ENCODE measurements at places on chromosomes 4 and X.
A peak's percentile ranks its signal among the peaks of the same experiment; 100 is the strongest.

DNA sequence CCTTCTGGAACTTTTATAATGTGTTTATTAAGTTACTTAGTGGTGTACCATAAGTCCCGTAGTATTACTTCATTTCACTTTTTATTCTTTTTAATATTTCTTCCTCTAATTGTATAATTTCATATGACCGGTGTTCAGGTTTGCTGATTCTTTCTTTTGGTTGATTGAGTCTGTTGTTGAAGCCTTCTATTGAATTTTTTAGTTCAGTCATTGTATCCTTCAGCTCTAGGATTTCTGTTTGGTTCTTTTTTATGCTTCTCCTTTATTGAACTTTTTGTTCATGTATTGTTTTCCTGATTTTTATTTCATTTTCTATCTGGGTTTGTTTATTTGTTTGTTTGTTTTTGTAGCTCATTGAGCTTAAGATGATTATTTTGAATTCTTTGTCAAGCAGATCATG, 8.8 kb downstream of the CEP44 start:
- no peak for DNase-seq

GRCh38 chr4:33090910-33091309, 2370.7 kb downstream of the PCDH7 start:
- DNase-seq: no peak

GRCh38 chrX:126723881-126724280, 95.6 kb upstream of the PRR32 start:
- no peak for DNase-seq

GRCh38 chr4:140863197-140863596, 107.0 kb upstream of the TBC1D9 start:
- DNase-seq: no peak

GRCh38 chr4:53855581-53856250, 208.7 kb downstream of the CHIC2 start:
- DNase-seq: peak; percentile 58

DNA sequence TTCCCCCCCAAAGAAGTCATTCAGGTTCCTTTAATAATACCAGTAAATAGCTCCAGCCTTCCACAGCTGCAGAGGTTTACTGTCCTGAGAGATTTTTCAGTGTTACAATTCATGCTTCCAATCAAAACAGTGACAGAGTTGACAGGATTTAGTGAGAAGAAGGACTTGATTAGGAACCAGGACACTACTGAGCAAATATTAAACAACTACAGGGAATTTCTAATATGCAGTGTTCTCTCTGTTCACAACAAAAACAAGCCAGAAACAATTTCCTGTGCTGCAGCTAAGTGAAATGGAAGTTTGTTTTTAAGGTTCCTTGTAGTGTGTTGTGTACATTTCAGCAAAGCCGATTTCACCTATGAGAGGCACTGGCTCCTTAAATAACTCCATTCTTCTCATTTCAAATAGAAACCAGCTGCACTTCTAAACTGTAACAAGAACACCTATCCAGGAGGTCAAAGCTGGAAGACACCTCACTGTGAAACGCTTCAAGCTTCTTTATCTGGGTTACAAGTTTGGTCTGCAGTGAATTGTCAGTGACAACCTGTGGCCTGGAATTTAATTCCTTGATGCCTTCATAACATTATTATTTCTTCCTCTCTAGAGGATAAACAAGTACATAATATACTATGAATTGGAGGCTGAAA, 149.3 kb downstream of the RASL11B start:
- no peak for DNase-seq

DNA sequence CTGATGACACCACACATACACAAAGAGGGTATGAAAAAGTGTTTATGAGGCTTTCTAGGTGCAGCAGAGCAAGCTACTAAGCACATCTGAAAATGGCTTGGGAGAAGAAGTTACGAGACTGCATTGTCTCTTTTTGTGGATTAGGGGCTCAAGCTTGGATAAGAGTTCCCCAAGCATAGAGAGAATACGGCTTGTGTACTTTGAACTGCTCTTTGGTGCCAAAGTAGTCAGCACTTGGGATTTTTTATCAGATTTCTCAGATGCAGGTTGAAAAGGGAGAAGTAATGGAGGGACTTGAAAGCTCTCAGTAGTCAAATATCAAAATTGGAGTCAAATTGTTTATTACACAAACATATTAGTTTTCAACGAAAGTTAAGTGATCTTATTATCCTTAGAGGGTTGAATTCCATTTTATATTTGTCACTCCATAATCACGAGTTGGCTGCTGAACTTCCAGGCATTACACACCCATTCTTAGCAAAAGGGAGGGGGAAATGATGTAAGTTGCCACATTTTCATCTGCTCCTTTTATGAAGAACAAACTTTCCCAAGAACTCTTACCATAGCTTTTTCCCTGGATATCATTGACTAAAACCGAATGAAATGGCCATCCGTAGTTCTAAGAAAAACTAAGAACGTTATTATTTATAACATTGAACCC, 1904.9 kb downstream of the PCDH7 start:
- no peak for DNase-seq

- no peak for DNase-seq
These were observed 23.0 kb upstream of the N4BP2 start for GRCh38 chr4:40033613-40034012.

DNA sequence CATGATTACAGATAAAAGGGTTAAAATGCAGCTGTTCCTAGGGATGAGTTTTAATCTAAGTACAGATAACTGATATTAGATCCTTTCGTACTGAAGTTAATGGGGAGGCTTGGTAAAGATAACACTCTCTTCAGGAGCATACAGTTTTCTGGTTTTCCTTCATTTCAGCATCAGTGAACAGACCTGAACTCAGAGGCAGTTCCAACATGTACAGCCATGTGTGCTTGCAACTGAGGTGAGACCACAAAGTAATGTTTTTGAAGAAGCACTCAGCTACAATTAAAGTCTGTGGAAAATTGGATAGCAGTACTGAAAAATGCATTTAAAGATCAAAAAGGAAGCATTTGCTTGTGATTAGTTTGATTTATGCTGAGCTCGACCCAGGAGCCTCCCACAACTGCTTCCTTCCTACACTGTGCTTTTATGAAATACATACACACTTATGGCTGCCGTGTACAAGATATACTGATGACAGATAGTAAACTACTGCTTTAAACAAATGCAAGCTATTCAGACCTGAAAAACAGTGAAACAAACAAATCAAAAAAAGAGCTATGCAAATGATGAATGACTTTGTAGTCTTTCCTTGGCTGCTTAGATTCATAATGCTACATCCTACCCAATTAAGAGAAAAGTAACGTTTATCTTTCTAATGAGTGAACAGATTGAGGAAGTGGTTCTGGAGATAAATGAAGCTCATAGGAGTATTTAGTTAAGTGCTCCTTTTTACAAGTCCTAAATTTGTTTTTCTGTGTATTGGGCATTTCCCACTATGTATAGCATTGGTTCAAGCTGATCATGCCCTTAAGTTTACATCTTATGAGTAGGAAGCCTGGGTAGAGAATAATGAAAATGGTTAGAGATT, 68.4 kb downstream of the PDLIM5 start:
- DNase-seq: no peak

- peak; percentile 6 for DNase-seq
These were observed 2.4 kb upstream of the NBDY start for GRCh38 chrX:56726605-56727004.

- no peak for DNase-seq
These were observed 1.5 kb downstream of the COX18 start for GRCh38 chr4:73067971-73068394.

- DNase-seq: no peak
These were observed 47.7 kb downstream of the SPRY1 start for GRCh38 chr4:123444290-123444731.

GRCh38 chrX:112085149-112085548, 2.6 kb upstream of the TRPC5 start:
- DNase-seq: no peak

GRCh38 chr4:185209031-185209851, at the start of gene SNX25:
TSS of gene SNX25 (plus strand) at chr4:185209598. CDS start at chr4:185209827, 229 bp downstream.
- no peak for DNase-seq

DNA sequence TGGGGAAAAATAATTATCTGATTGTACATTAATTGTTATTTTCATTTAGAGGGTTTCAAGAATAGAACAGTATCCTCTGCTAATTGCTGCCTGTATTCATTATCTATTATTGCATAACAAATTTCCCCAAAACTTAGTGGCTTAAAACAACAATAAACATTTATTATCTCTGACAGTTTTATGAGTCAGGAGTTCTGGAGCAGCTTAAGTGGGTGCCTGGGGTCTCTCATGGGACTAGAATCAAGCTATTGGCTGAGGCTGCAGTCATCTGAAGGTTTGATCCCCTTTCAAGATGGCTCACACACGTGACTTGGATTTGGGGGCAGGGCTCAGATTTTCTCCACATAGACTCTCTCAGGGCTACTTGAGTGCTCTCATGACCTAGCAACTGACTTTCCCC, 98.1 kb upstream of the JADE1 start:
- no peak for DNase-seq

DNA sequence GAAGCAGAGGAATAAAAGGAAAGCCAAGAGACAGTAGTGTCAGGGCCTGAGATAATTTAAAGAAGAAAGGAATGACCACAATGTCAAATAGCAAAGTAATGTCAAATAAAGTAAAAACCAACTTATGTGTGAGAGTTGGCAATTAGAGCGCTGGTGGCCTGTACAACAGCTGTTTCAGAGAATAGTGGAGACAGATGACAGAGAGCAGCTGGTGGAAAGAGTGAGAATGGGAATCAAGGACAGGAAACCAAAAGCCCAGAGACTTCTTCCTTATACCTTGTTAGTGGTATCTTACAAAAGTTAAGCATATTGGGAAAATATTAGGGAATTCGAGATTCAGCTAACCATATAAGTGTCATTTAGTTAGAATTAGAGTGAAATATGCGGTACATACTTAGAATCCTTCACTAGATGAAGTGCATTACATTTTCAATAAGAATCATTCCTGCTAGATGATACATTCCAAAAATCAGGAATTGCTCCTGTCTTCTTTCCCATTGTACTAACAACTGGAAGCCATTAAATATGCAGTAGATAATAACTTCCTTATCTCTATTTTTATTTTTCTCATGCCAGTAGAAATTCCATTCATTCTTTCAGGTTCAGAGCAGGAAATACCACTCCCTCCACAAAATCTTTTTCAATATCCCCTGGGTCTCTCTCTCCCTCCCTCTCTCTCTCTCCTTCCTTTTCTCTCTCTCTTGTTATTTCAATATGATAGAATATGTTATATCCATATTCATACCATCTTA, 525.4 kb downstream of the CENPC start:
- no peak for DNase-seq

- DNase-seq: no peak
These were observed 24.2 kb downstream of the OTOP1 start for GRCh38 chr4:4202510-4202909.

- DNase-seq: no peak
These were observed 1130.9 kb upstream of the PRKX start for GRCh38 chrX:4844376-4844775.

All from AG04450 (cell line).